ENCODE measurements at places on chromosomes 11 and 22.

DNA sequence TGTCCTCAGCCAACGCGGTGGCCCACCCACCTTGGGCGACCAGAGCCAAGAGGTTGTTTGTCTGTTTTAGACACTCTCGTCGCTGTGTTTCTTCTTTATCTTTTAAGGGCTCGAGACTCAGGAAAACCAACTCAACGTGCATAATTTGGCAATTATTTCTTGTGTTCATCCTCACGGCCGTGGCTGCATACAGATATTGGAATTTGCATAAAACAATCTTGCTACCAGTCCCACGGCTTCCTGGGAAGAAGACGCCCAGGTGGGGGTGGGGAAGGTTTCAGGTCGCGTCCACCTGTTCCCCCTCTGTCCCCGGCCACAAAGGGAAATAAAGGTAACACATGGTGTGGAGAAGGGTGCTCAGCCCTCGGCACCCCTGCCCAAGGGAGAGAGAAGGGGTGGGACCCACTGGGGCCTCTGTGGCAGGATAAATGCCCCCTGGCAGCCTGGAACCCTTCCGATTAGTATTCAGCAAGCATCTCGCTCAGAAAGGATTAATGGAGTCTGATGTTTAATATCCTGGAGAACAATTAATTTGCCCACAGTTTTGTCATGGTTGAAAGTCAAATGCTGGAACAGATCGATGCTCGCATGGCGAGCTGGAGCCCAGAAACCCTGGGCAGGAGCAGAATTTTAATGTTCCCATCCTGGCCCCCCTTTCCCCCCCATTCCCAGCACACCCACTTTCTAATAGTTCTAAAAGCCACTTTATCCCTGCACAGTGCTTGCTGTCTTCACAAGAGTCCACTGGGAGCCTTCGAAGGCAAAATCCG, 359.7 kb downstream of the MN1 start:
- no peak for DNase-seq

DNA sequence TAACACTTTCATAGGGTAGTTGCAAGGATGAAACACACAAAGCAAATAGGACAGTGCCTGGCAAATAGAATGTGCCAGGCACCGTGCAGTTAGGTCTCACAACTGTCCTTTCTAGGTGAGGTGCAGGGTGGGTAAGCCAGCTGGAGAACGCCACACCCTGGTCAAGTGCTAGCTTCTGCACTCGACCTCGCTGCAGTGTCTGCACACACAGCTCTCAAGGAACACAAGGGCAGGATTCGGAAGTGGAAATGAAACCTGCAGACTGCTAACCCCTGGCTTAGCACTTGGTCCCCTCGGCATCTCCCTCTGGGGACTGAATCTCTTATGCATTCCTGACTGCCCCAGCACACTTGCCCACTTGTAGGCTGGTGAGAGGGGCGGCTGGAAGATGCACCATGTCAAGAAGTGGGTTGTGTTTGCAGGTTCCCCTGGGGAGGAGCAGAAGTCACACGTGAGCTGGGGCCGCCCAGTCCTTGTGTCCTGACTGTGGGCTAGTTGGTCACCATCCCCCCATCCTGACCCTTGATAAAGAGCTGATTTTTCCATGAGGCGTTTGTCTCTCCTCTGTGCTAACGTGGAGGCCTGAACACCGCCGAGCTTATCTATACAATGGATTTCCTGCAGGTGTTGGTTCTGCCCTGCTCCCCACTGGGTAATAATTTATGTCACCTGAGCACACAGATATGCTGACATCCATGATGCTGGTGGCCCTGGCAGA, 89.0 kb downstream of the MICAL2 start:
- no peak for DNase-seq

DNA sequence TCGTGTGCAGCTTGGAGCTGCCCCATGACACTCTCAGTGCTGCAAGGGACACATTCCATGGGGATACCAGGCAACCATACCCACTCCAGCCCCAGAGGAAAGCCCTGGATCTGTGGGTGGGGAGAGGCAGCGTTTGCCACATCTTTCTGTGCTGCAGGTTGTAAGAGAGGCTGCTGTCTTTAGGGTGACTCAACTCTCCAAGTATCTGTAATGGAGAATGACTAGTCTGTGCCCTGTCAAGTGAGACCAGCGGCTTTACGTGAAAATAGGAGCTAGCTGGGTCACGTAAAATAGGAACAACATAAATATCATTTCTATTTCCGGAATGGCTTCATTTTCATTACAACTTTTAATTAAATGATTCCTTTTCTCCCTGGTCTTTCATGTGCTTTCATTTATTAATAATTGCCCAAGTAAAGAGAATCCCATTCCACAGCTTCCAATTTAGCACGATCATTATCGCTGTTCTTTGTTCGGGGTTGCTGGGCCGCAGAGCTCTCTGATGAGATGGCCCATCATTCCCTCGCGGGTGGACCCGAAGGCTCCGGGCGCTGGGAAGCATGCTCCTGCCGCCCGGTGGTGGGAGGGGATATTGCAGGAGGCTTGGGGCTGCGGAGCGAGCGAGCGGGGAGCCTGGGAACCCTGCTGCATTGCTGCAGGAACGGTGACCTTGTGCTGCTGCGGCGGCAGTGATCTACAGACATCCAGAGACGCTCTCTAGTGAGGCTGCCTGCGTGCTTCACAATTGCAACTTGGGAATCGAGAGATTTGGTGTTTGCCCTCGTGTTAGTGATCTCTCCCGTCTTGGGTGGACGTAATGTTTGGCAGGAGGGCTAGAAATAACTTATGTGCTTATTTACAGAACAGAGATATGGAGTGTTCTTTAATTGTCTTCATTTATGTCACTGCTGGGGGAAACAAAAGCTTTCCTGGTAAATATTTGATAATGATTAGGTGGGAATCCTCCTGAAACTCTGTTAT, 10.6 kb downstream of the SLC6A5 start:
- DNase-seq, result peak; percentile 59

- DNase-seq, result no peak
Observed at GRCh38 chr22:43722444-43722843, 89.7 kb downstream of the EFCAB6 start.

All from omental fat pad (tissue), 4 donors.